HS-5 (cell line): ENCODE measurements at places on chromosomes 7 and 10.

- DNase-seq, result no peak
These were observed 90.4 kb downstream of the PHTF2 start for GRCh38 chr7:77888998-77889397.

GRCh38 chr7:22452142-22452959 is 47.6 kb downstream of the STEAP1B start:
- DNase-seq, result no peak

- DNase-seq, result no peak
These were observed 205.5 kb upstream of the LRRN3 start for GRCh38 chr7:110885474-110885873.

- peak; percentile 53 for DNase-seq
These were observed 41.4 kb downstream of the GNA12 start for GRCh38 chr7:2802504-2803341.

- DNase-seq, result no peak
These were observed 86.5 kb downstream of the FOXL3 start for GRCh38 chr7:376306-377079.

DNA sequence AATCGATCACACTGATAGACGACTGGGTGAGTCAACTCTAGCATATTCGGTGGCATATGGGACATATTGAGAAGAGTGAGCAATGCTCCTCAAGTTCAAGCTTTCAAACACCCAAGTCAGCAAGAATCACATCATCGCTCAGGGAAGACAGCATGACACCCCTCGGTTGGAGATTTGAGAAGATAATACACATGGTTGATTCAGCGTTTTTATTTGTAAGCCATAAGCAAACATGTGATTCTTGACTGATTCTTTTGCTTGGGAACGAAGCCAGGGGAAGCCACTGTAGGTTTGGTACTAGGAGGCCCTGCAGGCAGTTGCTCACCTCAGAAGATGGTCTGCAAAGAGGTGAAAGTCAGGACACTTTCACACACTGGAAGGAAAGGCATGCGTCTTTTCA is 12.6 kb downstream of the UCMA start:
- DNase-seq, result no peak

DNA sequence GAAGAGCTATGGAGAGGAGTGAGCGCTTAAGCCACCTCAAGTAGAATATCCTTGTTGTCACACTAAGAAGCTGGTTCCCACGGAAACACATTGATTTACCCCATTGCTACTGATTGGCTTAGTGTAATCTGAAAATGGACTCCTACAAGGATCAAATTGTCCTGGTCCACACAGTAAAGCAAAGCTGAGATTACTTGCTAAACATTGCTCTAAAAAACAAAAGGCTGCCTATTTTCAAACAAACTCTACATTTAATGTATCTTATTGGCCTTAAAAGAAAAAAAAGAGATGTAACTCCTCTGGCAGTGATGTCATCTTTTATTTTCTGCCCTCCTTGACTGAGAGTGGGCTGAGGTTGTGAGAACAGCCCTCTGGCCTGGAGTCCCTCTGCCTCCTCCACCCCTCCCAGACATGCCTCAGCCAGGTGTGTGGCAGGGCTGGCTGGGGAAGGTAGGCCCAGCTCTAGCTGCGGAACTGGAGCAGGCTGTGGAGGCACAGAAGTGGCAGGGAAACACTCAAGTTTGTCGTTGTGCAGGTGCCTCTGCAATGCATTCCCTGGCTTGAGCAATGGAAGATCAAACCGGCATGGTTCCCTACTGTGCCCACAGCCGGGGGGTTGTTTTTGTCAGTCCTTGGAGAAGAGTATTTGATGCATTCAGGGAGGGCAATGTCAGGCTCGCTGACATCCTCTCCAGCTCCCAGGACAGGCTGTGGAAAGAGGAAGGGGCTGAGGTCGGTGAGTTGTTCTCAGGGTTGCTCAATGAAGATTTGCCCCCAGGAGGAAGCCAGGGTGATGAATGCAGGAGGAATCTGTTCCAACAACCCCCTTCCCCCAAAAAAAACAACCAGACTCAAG is 9.1 kb downstream of the KLF6 start:
- no peak for DNase-seq

DNA sequence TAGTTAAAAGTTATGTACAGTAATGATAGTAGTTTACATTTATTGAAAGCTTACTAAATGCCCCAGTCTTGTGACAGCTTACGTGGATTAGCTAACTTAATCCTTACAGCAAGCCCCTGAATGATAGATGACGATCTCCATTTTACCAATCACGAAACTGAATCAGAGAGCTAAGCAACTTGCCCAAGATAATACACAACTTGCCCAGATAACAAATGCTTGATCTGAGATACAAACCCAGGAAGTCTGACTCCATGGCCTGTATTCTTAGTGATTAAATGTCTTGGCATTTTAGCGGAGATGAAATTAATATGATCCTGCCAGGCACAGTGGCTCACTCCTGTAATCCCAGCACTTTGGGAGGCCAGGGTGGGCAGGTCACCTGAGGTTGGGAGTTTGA is 46.9 kb upstream of the FMC1 start:
- DNase-seq, result no peak

DNA sequence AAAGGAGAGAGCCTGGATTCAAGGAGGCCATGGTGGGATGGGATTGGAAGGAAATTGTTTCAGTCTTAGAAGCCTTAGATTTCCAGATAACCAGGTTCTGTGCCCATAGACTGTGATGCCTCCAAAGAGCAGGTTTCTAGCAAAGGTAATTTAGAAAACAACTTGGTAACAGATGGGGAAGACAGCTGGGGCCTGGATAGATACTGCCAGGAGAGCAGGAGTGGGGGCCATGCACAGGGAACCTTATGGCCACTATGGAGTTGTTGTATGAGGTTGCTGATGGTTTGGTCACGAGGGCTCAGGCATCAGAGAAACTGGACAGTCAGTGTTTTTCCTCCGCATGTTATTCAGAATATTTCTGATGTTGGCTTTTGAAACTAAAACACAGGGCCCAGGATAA is 901.9 kb downstream of the LRMDA start:
- DNase-seq, result no peak

DNA sequence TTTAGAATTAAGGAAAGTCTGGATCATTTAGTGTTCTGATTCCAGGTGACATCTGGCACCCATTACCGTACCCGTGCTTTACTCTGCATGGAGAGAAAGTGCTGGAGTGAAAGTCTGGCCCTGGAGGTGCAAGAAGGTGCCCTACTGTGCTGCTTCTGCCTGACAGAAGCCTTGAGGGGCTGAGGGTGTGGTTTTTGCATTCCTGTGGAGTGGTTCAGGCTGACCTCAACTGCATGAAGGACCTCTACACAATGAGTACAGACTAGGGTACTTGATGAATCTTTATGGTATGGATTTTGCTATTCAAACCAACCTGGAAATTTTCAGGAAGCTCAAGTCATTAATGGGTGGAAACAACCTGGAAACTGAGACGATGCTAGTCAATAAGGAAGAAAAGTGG is 45.1 kb upstream of the GSAP start:
- no peak for DNase-seq

DNA sequence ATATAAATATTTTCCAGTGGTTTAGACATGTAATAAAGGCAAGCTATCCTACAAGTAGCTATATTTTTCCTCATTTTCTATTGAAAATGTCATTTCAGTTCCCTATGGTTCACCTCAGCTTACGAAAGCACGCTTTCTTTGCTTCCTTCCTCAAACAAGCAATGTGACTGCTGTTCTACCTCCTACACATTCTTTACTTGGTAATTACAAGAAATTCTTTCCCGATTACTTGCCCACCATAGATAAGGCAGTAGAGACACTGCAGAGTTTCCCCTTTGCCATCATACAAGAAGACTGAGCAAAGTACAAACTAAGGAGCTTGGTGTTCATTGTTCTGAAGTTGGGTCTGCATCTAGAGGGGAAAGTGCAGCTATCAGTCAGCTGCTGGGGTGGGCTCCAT is 249.4 kb downstream of the CRPPA start:
- DNase-seq, result no peak

DNA sequence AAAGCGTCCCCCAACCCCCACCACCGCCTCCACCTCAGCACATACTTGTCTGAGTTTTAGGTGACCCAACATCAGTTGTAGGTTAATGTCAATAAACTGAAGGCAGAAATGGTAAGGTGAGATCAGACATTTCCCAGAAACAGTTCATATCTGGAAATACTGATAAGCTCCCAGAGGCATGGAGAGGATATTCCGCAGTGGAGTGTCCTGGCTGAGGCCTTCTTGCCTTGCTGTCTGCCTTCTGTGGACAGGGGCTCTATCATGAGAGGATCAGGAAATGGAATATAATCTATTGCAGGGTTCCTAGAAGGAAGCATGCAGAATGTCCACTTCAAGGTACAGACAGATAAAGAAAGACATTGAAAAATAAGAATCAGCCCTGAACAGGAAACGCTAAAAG is 473.3 kb upstream of the MKI67 start:
- DNase-seq, result no peak

- no peak for DNase-seq
These were observed 98.7 kb downstream of the HTR5A start for GRCh38 chr7:155168597-155169480.

DNA sequence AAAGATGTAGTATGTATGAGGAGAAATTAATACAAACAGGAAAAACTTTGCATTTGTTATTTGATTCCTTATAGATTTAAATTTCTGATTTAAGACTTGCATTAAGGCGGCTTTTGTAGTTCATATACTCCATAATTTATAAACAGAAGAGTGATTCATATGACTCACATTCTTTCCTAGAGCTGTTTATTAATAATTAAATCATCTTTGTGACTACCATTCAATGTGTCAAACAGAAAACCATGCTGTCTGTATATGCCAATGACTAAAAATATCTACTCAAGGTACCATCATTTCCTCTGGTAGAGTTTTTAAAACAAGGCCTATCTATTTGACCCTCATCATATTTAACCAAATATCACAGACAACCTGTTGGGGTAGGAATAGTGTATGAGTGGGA is 501.7 kb downstream of the PARD3 start:
- no peak for DNase-seq

DNA sequence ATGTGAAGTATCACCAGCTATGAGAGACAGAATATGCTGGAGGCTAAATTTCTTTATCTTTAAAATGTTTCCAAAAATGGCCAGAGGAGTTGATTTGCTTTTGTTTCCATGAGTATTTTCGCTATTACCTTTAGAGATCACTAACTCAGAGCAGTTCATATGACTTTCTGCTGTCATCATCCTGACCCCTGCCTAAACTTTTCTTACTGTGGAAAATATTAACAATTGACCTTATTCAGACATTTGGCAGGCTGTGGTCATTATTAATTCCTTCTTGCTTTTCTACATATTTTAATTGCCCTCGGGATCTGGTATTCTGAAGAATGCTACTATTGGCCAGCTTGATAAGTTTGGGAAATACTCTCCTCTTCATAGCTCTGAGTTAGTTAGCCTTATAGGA is 156.5 kb downstream of the EXOC4 start:
- DNase-seq, result no peak

GRCh38 chr7:140192176-140192575 is 15.4 kb upstream of the KDM7A start:
- DNase-seq, result no peak

DNA sequence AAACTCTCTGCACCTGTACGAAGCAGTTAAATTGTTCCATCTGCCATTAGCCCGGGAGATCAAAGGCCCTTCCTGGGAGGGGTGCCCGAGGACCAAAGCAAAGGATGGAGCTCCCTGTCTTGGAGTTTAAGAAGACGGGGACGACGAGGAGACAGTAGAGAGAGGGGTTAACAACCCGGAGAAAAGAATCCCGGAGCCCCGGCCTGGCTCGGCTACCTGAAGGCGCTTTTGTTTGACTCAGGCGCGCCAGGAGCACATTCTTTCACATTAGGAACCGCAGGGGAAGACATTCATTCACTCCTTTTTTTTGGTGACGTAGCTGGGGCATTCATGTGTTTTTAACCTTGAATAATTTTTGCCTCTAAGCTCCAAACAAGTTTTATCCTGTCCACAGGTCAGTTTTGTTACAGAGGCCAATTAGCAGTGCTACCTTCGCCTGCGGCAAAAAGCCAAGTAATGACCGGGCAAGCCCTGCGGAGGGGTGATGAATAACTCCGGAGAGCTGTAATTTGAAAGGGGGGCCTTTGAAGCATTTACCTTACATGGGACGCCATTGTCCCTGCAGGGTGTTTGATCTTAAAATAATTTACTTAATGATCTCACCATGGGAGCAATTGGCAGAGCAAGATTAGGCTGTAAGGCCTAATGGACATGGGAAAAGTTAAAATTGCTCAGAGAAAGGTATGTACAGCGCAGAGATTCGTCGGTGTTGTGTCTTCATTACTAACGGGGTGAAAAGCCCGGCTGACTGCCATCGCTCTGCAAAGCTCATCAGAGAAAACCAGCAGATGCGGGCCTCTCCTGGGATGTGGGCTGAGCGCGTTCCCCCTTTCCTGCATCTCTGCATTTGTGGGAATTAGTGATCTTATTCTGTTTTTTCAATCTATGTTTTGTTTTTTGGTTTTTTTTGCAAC is 258.0 kb upstream of the SP4 start:
- no peak for DNase-seq

DNA sequence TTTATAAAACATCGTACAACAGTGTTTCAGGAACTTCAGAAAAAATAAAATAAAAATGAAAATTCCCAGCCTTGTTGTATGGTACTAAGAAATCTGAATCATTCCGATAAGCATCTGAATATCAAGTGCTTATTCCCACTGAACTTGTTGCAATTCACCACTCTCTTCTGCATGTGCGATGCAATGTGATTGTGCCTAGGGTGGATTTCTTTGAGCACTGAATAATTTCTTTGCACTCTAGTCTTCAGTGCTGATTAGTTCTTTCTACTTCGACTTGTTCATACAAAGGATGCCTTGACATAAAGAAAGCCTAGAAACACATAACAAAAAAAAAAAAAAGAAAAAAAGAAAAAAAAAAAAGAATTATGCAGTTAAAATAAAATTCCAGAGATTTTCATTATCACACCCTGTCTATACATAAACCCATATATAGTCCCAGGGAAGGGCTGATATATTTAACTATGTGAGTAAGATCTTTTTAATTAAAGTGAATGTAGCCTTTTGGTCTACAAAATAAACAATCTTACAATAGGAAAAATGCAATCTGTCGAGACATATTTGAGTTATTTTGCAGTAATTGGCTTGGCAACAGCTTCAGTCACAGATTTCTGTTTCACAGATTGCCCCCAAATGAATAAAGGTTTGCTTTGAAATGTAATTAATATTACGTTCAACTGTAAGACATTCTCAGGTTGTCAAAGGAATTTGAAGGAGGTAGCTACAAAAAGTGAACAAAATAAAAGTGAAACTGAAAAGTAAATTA is 1118.9 kb upstream of the CELF2 start:
- DNase-seq, result no peak

DNA sequence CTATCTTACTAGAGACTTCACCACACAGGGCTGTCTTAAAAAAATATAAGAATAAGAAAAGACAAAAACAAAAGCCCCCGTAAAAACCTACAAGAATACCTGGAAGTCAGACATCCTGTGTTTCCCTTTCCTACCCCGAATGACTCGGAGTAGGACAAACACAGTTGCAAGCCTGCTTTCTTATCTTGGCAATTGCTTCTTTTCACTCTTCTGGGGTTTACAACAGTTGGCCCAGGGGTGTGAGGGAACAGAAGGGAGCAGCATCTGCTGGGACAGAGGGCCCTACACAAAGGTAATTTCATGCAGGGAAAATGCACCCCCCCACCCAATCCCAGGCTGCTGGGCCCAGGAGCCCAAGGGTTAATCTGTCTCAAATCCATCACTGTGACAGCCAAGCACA is 220.6 kb downstream of the ARHGAP12 start:
- no peak for DNase-seq

GRCh38 chr10:126210051-126210651 is 178.1 kb downstream of the ADAM12 start:
- DNase-seq, result no peak
